ENCODE measurements at places on chromosomes 12 and 14. TPM values are rescaled to one million over a fixed set of nuclear protein-coding genes. Genes with fewer than 3 reads are reported as not detected.

IAPP gene
- not detected for total RNA-seq

AKT1 gene
- total RNA-seq, result 121 TPM

LTBP2 gene
- total RNA-seq, result 1.2 TPM

DPPA3 gene
- total RNA-seq, result 3.9 TPM

KRT82 gene
- not detected for total RNA-seq

GRCh38 chr12:57515934-57516541, 4.3 kb downstream of the DDIT3 start:
- DNase-seq, result no peak

- DNase-seq, result no peak
Measured at GRCh38 chr14:63477556-63477955, 65.6 kb downstream of the PPP2R5E start.

KLRD1 gene
- total RNA-seq, result 0.16 TPM

TAS2R14 gene
- total RNA-seq, result 1.1 TPM

GRCh38 chr14:93683226-93683625, 105.1 kb downstream of the PRIMA1 start:
- peak; percentile 43 for DNase-seq

ITPR2 gene
- total RNA-seq, result 34.2 TPM

DNA sequence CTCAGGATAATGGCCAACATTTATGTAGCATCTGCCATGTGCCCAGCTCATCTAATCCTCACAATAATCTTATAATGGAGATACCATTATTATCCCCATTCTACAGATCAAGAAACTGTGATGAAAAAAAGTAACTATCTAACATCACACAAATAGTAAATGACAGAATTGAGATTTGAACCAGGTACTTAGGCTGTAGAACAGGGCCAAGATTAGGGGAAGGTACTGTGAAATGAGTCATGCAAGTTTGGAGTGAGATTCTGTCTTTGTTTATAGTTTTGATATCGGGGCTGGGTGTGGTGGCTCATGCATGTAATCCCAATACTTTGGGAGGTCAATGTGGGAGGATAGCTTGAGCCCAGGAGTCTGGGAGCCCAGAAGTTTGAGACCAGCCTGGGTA, 1.3 kb upstream of the GNPTAB start:
- DNase-seq, result no peak

GDF11 gene
- total RNA-seq, result 20.7 TPM

- DNase-seq, result no peak
Measured at GRCh38 chr14:69880044-69880487, 850 bp downstream of the SMOC1 start.

CRIP1 gene
- total RNA-seq, result 9.0 TPM

AQP6 gene
- total RNA-seq, result 0.21 TPM

GRCh38 chr12:131035245-131035681, 81.6 kb downstream of the ADGRD1 start:
- DNase-seq, result no peak

GRCh38 chr12:127172861-127173260, 1094.1 kb upstream of the TMEM132C start:
- no peak for DNase-seq

- DNase-seq, result no peak
Measured at GRCh38 chr12:74578486-74578885, 40.9 kb downstream of the ATXN7L3B start.

ZDHHC22 gene
- 38.6 TPM for total RNA-seq

DNA sequence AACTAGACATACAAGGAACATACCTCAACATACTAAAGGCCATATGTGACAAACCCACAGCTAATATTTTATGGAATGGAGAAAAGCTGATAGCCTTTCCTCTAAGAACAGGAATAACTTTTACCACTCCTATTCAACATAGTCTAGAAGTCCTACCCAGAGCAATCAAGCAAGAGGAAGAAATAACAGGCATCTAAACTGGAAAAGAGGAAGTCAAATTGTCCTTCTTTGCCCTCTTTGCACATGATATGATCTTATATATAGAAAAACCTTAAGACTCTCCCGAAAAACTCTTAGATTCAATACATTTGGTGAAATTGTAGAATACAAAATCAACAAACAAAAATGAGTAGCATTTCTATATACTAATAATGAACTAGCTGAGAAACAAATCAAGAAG, 110.0 kb downstream of the ATP23 start:
- DNase-seq, result no peak

- DNase-seq, result no peak
Measured at GRCh38 chr12:52086366-52086765, 6.9 kb downstream of the SMIM41 start.

GRCh38 chr12:40055228-40055579, 50.7 kb downstream of the SLC2A13 start:
- DNase-seq, result no peak

SAMD15 gene
- 0.30 TPM for total RNA-seq

KCNH5 gene
- 0.60 TPM for total RNA-seq

GRCh38 chr14:49692811-49693734, at the start of gene KLHDC1:
Gene KLHDC1, plus strand, starts transcription at chr14:49693120. Its CDS starts 75 bp downstream, at chr14:49693195.
- peak; percentile 66 for DNase-seq

DNA sequence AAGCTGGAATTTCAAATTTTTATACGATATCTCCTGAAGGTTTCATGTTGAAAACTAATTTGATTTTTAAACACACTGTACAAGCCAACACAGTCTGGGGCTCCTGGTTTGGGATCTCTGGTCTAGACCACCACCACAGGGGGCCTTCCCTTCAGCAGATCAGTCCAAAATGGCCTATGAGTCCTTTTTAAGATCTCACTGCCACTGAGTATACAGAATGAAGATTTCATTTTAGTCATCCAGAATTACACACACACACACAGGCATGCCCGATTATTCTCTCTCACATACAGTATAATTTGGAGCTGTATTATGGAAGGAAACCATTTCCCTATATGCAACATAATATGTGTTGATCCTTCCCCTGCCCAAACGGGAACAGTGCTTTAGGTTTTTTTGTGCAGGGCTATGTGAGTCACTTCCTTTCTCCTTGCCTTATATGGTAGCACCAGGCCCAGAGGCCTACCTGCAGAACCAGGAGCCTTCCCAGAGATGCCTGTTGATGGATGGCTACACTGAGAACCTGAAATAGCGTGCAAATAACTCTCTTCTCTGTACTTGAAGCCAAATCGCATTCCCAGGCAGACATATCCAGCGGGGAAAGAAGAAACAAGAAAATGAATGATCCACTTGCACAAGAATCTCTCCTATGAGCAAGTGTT, 28.1 kb upstream of the WNK1 start:
- no peak for DNase-seq

- no peak for DNase-seq
Measured at GRCh38 chr14:85530626-85531025, 682 bp downstream of the FLRT2 start.

DNA sequence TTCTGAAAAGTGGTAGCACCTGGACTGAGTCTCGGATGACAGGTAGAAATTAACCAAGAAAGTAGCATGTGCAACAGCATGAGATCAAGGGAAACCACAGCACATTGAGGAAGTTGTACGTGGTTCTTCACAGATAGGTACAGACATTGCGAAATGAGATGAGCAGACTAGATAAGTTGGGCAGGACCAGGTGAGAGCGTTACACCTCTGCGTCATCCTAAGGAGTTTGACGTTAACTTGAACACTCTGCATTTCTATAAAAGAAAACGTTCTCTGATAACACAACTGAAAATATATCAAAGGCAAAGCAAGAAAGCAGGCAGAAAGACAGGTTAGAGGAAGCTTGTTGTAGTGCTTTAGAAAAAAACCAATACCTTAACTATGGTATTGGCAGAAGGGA, 98.5 kb upstream of the RASSF8 start:
- no peak for DNase-seq

DNA sequence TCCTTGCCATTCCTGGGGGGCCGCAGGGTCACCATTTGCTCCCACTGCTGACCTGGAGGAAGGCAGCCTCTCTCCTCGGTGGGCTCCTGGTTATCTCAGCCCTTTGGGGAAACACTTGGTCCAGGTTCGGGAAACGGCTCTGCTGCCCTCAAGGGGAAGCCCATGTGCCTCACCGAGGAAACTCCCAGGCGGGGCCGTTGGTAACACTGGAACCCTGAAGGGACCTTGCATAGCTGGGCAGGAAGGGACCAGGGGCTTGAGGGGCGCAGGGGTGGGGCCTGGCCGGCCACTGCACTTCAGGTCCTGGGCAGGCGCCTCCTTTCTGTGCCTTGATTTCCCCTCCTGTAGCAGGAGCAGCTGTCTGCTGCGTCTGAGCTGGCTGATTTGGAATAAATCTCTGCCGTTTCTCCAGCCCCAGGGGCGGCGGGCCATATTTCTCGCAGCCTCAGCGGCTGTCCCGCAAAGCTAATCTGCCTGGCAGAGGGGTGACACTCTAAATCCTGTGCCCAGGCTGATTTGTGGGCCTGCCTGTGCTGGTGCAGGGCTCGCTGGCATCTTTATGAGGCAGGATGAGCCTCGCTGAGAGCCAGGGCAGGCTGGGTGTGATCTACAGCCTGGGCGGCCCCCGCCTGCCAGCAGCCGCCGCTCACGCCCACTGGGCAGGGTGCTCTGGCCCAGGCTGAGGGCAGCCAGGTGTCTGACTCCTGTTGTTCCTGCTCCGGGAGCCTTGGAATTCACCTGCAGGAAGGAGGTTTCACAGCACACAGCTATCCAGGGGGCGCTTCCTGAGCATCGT, 49.7 kb downstream of the KIF26A start:
- no peak for DNase-seq

Data from WTC11 (cell line).